Activated CD4-positive, CD25-positive, alpha-beta regulatory T cell treated with anti-CD3 and anti-CD28 coated beads, Interleukin-2, amount 50 U/mL, for 24 hours (primary cell): ENCODE measurements at places on chromosomes 7 and 10.

DNA sequence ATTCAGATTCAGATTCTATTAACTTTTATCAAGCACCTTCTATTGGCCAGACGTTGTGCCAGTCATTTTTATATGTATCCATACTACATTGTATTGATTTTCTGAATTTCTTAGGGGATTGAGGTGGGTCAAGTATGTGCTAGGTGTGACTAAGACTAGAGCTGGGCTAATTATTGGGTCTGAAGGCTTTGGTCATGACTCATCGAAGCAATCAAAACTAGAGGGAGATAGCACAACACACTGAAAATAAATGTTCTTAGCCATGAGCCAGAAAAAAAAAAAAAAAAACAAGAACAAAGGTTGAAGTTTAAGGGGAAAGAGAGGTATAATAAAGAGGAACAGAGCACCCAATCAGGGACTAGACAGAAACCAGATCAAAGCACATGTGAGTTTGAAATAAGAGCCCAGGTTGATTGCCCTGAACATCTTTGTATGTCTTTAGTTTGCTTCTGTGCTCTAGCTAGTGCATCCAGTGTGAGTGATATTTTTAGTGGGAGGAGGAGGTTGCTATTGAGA, 171.6 kb upstream of the FOXP2 start:
- no peak for ATAC-seq

DNA sequence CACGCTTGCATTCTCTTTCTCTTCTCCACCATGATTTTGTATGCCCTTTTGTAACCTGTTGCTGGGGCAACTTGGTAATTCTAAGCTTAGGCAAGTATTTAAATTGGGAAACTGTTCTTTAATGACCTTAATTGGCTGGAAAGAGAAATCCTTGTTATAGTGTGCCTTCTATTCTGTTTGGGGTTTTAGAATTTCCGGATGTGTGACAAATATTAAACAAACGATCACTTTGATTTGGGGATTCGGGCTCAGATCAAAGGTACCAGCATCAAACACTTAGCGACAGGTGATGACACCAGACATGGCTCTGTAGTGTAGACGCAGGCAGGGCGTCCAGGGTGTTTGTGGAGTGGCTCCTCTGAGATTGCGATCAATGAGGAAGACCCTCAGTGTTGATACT, 55.0 kb downstream of the RAB11FIP2 start:
- no peak for ATAC-seq

DNA sequence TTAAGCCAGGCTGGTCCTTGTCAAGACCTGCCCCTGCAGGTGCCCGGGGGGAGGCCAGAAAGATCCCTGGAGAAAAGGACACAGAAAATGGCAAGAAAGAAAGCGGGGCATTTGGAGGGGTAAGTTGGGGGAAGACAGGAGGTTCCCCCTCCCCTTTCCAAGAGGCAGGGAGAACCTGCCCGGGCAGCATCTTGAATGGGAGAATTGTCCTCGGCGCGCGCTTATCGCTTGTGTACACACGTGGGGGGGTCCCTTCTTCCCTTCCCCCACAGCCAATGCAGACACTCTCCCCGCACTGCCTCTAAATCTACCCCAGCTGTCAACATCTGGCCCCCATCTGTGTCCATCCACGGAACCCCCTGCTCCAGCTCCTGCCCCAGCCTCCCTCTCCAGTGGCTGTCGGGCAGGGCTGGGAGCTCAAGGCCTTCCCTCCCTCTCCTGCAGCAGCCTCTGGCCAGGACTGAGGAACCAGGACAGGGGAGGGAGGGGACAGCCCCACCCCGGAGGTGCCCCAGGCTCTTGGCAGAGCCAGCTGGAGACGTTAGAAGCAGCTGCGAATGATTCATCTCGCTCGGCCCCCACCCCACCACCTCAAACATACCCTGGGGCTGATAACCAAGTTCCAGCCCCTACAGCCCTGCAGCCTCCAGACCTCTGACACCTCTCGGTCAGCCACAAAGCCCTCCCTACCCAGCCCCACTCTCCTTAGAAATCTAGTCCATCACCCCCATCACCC, 25.3 kb downstream of the EPHB4 start:
- ATAC-seq: no peak

DNA sequence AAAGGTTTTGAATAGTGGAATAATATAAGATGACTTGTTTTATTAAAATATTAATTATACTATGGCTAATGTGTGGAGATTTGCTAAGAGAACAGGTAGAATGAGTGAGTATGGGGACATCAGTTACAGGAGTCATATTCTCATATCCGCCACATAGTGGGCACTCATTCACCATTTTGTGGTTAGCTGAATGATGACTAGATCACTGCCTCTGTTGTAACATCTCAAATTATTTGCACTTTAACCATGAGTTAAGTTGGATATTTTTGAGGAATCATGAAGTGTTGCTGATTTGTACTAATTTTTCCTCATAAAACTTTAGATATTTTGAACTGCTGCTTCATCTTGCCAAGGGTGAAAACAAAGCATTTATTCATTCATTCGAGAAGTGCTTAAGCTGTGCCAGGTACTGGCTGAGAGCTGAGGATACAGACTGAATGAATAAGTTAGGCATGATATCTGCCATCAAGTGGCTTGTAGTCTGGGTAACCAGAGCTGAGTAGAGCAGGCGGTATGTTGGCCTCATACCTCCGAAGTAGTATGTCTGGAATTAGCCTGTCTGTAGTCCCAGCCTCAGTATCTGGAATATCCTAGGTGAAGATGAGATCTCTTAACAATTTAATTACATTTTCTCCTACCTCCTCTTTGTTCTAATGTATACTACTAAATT, 100.5 kb downstream of the ZEB1 start:
- ATAC-seq: peak; percentile 81

- ATAC-seq: no peak
Observed at GRCh38 chr7:7889791-7890568, 78.6 kb upstream of the GLCCI1 start.

DNA sequence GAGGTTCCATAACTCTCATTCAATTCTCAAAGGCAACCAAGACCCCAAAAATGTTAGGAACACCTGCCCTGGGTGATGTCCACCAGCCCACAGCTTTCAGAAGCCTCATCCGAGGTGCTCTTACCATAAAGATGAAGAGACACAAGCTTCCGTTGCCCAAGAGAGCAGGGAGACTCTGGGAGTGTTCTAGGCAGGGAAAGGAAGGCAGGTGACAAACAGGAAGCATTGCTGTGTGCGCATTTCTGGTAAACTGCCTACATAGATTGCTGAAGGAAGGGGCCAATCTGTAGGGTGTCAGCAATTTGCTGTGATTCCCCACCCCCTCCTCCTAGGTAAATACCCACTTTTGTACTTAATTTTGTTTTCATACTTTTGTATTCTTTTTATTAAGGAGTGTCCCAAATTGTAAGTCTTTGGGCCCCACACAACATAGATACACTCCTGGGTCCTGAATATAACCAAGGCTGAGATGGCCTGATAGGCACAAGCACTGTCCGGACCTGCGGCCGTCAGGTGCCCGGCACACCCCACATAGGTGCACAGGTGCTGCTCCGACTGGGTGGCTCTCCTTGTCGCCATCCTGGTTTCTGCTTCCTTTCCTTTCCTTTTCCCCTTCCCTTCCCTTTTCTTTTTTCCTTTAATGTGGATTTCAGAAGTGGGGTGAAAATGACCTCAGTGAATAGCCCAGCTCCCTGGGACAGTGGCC, 51.4 kb upstream of the SMNDC1 start:
- ATAC-seq: no peak

GRCh38 chr10:22491931-22492615, 146.8 kb downstream of the SPAG6 start:
- peak; percentile 71 for ATAC-seq

- no peak for ATAC-seq
Observed at GRCh38 chr7:101226721-101227120, 8.8 kb downstream of the ZNHIT1 start.

GRCh38 chr10:75247797-75248196, 12.0 kb upstream of the COMTD1 start:
- no peak for ATAC-seq

GRCh38 chr7:45601094-45601493, 26.9 kb downstream of the ADCY1 start:
- no peak for ATAC-seq

DNA sequence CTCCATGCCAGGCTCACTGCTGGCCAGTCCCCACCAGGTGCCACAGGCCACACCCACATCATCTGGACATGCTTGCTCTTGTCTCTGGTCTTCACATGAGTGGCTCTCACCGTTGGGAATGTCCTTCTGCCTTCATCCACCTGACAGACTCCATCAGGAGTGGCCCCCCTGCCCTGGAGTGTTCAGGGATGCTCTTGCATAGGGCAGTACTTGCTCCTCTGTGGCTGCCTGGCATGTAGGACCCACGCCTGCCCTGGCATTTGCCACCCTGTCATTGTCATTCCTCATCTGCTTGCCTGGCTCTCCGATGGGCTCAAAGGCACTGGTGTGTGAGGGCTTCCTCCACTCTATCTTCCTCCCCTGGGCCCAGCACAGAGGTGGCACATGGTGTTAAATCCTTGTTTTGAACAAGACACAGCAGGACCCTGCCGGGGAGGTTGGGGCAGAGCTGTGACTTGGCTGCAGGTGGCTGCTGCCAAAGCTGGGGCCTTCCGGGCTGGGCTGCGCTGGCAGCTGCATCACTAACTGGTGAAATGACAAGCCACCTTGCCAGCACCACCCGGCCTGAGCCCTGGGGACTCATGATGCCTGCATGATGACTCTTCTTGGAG, 1.8 kb downstream of the SH2D4B start:
- ATAC-seq: no peak

- peak; percentile 41 for ATAC-seq
Observed at GRCh38 chr7:74217455-74218342, 7.9 kb downstream of the LAT2 start.

DNA sequence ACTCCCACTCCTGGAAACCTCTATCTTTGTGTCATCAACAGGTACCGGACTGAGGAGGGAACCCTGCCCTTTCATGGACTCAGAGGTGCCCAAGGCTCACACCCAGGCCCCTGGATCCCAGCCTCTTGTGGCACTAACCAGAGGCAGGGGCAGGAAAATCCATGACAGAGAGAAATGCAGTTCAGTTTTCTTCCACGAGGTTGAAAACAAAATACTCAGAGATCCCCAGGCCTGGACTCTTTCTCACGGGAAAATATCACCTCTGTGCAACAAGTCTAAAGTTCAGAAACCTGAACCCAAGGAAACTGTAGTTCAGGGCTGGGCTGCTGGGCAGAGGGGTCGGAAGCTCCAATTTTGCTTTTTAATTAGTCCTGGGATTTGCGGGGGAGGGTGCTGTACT, 21.4 kb upstream of the OPN4 start:
- ATAC-seq: no peak

GRCh38 chr7:23966941-23967340, 256.9 kb downstream of the STK31 start:
- no peak for ATAC-seq

DNA sequence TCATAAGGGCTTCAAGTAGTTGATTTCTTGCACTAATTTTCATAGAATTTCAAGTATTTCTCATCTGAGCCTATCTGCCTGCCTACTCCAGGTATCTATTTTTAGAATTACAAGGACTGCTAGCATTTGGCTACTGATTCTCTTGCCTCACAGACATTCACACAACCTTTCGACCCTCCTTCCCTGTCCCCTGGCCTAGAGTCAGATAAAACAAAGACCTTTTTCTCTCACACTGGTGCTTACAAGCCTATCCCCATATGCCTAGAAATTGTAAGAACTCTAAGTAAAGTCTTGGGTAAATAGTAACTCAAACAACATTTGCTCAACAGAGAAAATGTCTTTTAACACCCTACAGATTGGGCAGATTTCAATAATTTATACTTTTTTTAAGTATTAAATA, 6.3 kb downstream of the GPAM start:
- no peak for ATAC-seq

GRCh38 chr7:32560075-32560474, 64.8 kb downstream of the AVL9 start:
- no peak for ATAC-seq

GRCh38 chr7:96547371-96547811, 162.3 kb downstream of the SEM1 start:
- no peak for ATAC-seq

DNA sequence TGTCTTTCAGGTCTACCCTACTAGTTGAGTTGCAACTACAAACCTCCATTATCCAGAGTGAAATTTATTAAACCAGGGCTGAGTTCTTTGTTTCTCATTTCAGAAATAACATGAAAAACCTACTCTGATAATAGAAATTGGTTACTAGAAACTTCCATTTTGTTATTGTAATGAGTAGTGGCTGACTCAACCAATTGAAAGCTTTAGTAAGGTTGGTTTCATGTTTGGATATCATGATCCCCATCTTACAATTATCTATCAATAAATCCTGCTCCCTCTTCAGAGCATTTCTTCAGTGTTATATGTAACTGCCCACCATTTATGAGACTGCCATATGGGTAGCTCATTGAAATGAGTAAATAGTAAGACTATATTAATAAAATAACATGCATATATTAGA, 16.9 kb downstream of the MDFIC start:
- peak; percentile 44 for ATAC-seq

DNA sequence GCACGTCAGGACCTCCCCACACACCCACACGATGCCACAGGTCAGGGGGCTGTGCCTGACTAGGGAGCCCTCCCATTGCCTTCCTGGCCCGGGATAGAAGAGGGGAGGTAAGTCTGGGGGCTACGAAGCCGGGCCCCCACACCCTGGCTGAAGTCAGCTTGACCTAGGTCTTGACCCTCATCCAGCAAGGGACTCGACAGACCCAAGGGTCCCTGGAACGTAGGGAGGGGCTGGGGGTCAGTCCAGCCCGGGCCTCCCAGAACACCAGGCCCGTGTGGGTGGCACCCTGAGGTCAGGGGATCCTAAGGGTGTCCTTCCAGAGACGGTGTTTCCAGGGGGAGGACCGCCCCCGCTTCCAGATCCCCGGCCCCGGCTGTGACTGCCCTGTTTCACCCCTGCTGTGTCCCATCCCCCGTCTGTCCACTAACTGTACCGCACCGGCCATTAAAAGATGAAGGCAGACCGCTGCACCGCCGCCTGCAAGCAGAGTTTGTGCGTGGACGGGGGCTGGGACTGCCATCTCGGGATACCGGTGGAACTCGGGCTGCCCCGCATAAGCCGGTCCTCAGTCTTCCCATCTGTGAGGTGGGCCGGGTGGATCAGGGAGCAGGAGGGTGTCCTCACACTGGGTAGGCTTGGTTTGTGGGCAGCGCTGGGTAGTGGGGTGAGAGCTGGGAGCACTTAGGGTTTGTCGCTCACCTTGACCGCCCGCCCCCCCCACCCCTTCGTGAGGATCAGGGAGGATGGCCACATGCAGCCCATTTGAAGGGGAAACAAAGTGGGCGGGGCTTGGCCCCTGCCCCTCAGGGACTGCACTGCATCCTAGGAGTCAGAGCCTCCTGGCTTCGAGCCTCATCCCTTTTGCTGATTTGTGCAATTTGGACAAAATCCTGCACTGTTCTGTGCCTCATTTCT, 21.1 kb downstream of the SLC29A4 start:
- ATAC-seq: no peak
